Stimulated activated CD4-positive, alpha-beta T cell treated with anti-CD3 and anti-CD28 coated beads, Interleukin-12 subunit alpha, Interleukin-12 subunit beta, amount 100 ng/mL, for 4 hours (primary cell): ENCODE measurements at places on chromosomes 2 and 18.

GRCh38 chr2:141611-142010, 95.3 kb upstream of the FAM110C start:
- no peak for DNase-seq

GRCh38 chr2:130878933-130879332, 42.2 kb downstream of the ARHGEF4 start:
- DNase-seq = no peak

GRCh38 chr2:96345868-96346462, 10.4 kb downstream of the NCAPH start:
- DNase-seq = no peak

DNA sequence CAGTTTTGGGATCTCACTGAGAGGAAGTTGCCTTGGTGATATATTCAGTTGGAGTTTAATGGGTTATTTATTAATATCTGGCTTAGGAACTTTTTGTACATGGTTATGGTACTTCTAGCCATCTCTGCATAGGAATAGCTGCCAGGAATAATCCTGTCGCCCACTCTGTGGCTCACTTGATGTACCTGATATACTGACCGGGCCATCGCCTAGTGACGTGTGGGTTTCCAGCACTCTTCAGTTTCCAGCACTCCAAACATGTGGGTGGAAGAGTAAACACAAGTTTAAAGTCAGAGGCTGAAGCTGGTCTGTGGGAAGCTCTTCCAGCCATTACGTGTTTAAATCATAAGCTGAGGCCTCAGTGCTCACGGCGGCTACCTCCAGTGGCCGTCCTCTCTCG, 44.3 kb upstream of the AGAP1 start:
- no peak for DNase-seq

- no peak for DNase-seq
These were observed 37.4 kb downstream of the LYPD6B start for GRCh38 chr2:149075853-149076252.

GRCh38 chr2:183536714-183537113, 412.5 kb downstream of the NUP35 start:
- no peak for DNase-seq
